Activated B cell treated with CpG ODN at 0.5 μM for 24 hours (primary cell): ENCODE measurements at places on chromosomes 16 and 17. TPM values are rescaled to one million over a fixed set of nuclear protein-coding genes. Genes with fewer than 3 reads are reported as not detected.

Gene TMEM235
- not detected in 2 replicates for total RNA-seq

Gene CRYM
- 4.2 and 4.5 TPM in 2 replicates for total RNA-seq

Gene MSI2
- total RNA-seq, result 93.2 and 102 TPM in 2 replicates

Gene TP53TG3F
- not detected in 2 replicates for total RNA-seq

Gene TNFRSF13B
- 316 and 342 TPM in 2 replicates for total RNA-seq
